ENCODE measurements at places on chromosomes 11 and 22.

- no peak for DNase-seq
These were observed at the start of gene TPH1 for GRCh38 chr11:18046116-18046777. TPH1 (minus strand) TSS chr11:18046269; CDS start chr11:18040762, 5,507 bp downstream.

DNA sequence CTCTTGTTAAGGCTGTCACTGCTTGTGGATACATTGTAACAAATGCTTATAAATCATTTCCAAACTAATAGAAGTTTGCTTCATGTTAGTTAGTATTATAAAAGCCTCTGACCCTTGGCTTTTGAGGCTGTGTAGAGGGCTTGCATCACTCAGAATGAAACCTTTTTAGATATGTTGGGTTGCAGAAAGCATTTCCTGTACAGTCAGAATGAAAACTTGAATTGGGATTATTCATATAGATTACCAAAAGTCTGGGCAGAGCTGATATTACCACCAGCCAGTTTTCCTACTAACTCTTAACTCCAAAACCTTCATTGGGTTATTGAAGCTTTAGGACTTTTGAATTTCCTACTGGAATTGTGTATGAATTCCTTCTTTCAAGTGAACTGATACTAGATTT is 12.0 kb downstream of the KMT2A start:
- DNase-seq, result no peak

- no peak for DNase-seq
These were observed 12.0 kb downstream of the BRD1 start for GRCh38 chr22:49815641-49816091.

GRCh38 chr11:116543911-116544475 is 228.8 kb downstream of the BUD13 start:
- no peak for DNase-seq

DNA sequence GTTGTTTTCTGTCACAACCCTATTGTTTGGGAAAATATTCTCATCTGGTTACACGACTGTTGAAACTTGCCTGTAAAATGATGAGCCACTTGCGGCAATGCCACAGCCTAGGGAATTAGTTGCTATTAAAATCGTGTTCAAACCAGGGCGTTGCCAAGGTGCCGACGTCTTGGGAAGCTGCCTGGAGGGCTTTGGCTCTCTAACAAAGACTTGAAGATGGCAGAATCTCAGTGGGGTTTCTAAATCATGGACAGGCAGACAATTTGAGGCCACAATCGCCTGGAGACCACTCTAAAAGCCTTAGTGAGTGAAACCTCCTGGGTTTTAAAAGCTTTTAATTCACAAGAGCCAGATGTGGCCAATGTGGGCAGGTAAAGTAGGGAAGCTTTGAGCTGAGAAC is 117.2 kb upstream of the BMAL1 start:
- no peak for DNase-seq

GRCh38 chr11:44630511-44631210 is 65.2 kb downstream of the CD82 start:
- no peak for DNase-seq

GRCh38 chr22:26646158-26646557 is 11.2 kb upstream of the MIAT start:
- DNase-seq, result peak; percentile 60

DNA sequence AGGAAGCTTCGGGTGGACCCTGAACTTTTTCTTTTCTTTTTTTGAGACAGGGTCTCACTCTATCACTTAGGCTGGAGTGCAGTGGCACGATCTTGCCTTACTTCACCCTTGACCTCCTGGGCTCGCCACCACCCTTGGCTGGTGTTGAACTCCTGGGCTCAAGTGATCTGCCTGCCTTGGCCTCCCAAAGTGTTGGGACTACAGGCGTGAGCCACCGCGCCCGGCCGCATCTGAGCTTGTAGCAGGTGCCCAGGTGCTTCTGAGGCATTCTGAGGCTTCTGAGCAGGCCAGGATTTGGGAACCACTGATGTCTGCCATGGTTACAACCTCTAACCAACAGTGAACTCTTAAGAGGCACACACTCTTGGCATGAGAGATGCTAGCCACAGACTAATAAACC is 5.1 kb downstream of the USP35 start:
- DNase-seq, result no peak

- DNase-seq, result peak; percentile 39
These were observed 2.3 kb downstream of the CASTOR1 start for GRCh38 chr22:30286813-30287647.

DNA sequence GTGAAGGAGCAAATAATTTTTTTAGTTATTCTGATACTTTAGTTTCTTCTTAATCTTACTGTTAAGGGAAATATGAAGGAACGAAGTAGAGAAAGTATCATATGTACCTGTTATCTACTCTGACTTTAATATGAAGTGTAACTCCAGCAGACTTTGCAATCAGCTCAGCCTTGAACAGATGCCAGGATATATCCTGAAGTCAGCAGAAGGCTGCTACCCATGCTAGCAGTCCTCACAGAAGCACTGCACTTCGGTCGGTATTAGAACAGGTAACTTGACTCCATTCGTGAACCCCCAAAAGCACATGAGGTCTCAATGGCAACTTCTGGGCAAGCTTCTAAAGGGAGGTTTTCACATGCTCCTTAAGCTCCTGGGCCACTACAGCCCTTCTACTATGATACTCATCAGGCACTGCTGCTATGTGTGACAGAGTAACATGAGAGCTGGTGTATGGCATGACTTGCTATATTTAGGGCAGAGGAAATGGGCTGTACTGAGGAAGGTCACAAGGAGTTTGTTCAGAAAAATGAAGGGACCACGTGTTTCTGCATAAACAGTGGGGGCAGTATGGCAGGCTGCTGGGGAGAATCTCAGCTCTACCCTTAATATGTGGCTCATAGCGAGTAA is 344.1 kb downstream of the SOX6 start:
- DNase-seq, result no peak

- DNase-seq, result no peak
These were observed 133.4 kb downstream of the SWAP70 start for GRCh38 chr11:9797300-9797699.

- DNase-seq, result peak; percentile 82
These were observed 274.4 kb upstream of the SYN3 start for GRCh38 chr22:33332538-33332937.

DNA sequence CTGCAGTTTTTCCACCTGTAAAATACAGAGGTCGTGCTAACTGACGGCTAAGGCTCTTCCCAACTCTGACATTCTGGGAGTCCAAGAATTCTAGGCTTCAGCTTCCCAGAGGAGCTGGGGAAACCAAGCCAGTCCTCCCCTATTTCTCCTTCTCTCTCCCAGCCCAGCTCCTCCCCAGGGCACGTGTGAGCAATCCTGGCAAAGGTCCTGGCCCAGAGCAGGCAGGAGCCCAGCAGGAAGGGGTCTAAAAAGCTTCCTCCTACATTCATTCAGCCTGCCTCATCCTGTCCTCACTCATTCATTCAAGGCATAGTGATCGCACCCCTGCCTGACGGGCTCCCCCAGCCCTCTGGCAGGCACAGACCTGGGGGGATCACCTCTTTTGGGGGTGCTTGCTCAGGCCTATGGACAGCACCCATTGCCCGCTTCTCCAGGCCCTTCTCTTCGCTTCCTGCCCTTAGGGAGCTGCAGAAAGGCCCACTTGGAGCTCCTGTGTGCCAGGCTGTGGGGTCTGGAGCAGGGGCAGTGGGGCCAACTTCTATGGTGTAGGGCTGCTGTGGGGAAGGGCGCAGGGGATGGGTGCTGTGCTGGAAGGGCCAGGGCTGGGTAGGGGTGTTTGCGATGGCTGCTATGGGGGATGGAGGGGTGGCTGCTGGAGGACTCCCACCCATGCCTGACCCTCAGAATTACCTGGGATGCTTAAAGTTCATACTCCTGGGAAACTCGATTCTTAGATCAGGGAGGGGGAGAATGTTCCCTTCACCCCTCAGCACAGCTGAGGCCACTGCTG is 9.8 kb downstream of the KCNC1 start:
- no peak for DNase-seq

DNA sequence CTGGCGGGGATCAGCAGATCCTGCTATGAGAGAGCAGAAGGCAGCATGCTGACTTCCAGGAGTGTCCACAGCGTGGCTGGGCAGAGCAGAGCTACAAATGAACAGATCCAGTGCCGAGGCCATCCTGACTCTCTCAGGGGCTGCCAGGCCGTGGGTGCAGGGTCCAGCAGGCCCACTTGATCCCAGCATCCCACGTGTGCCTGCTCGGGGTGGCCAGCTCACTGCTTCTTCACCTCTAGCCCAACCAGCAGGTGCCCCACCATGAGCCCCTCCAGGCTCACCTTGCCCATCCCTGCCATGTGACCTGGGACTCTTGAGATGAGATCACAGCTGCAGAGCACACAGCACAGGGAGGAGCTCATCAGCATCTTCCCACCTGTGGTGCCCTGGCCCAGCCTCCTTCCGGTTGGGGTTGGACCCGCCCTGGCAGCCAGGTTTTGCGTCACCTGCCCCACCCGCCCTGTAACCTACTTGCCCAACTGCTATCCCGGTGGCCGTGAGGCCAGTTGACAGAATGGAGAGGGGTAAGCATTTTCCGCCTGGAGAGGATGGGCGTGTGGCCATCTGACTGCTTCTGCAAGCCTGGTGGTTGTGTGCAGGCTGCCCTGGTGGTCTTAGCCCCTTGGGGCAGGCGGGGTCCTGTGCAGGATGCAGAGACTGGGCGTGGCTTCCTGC is 11.0 kb downstream of the TANGO2 start:
- no peak for DNase-seq

DNA sequence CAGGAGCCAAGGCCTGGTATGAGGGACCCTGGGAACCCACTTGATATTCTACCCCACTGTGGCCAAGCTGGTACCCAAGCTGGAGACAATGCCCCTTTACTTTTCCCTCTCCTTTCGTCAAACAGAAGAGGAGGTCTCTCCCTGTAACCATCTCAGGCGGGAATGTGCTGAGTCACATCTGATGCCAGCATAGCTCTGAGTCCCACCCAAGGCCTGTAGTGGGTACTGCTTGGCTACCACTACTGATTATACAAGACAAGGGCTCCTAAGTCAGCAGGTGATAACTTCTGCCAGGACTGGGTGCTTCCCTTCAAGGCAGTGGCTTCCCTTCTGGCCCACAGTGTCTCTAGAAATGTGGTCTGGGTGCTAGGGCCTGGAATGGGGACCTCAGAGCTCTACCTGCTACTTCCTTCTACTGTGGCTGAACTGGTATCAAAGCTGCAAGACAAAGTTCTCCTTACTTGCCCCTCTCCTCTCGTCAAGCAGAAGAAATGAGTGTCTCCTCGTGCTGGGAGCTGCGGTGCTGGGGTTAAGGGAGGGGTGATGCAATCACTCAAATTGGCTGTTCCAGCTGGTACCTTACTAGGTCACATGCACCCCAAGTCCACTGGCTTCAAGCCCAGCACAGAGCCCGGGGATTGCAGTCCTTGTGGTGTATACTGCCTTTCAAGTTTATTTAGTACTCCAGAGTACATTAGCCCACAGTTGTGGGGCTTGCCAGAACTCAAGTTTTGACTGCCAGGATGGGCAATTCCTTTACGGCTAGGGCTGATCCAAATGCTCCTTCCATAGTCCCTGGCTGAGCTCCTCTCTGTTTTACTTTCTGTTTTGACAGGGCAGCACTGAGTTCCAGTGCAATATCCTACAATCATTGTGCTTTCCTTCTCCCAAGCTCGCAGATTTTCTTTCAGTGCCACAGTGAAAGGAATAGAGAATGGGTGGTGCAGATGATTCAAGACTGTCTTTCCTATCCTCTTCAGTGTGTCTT is 419.7 kb upstream of the CNTN5 start:
- DNase-seq, result peak; percentile 10

DNA sequence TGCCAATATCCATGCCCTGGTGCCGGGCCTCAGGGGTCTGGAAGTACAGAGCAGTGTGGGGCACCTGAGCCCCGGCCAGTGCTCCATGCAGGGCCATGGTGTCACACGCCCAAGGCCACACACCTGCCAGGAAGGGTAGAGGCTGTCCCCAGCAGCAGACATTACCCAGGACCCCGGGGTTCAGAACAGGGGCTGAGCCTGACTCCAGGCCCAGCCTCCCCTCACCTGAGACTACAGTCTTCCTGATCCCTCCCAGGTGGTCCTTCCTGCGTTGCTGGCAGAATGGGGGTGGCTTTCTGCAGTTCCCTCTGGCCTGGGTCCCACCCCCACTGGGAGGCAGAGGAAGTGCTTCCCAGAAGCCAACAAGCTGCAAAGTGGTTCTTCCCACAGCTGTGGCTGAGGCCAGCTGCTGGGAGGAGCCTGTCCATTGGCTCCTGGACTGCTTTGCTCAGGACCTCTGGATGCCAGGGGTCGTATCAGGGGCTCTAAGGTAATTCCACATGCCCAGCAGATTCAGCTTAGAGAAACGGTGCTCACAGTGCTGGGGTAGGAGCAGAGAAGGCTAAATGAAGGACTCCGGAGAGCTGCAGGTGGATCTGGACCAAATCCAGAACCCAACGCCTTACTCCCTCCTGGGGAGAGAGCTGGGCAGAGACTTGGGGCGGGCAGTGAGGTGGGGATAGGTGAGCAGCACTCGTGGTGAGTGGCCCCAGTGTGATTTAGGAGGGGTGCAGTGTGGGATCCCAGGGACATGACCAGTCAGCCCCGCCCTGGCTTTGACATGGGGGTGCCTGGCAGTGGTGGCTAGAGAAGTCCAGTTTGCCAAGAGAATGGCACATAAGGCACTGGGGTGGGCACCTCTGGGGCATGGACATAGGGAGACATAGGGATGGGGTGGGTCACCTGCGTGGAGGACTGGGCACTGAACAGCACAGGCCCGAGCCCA is 12.6 kb downstream of the TCIRG1 start:
- DNase-seq, result no peak

- no peak for DNase-seq
These were observed 42.3 kb upstream of the CCDC188 start for GRCh38 chr22:20192972-20193760.

- DNase-seq, result no peak
These were observed 30.2 kb upstream of the BID start for GRCh38 chr22:17804331-17805080.

DNA sequence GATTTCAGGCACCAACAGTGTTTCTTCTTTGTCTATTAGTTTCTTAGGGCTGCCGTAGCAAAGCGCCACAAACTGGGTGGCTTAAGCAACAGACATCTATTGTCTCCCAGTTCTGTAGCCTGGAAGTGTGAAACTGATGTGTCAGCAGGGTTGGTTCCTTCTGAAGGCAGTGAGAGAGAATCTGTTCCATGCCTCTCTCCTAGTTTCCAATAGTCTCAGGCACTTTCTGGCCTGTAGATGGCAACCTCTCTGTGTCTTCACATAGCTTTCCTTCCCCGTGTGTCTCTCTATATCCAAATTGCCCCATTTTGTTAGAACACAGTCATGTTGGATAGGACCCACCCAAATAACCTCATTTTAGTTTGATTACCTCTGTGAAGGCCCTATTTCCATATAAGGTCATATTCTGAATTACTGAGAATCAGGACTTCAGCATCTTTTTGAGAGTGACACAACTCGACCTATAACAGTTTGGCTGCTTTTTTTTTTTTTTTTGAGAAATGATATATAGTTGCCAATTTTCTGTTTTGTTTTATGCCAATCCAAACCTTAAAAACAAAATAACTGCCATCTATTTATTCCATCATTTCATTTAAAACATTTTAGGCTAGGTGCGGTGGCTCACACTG is 108.2 kb downstream of the SLC36A4 start:
- DNase-seq, result peak; percentile 61
